ENCODE measurements at places on chromosomes 2 and 18.

DNA sequence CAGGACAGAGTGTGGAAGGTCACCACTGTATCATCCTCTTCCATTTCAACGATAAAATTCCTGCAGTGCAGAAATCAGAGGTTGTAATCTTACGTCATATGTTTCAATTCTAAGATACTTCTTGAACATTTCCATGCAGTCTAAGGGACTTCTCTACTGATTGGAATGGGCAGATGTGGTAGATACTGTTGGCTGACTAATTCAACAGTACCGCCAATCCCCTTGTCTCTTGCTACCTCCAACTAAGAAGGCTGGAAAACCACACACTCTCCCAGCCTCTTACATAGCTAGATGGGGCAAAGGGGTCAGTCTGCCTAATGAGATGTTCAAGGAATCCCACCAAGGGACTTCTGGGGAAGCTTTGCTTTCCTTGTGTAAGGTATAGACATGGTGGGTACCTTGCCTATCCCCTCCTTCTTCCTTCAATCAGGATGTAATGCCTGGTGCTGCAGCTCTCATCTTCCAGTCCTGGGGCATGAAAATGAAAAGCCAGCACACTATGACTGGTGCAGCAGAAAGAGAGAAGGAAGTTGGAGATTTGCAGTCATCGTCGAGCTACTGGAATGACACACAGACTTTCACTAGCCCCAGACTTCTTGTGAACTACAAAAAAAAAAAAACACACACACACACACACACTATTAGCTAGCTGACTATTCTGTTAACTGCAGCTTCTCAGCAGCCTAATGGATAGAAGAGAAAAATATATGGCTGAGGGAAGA, 84.1 kb downstream of the ALPK2 start:
- DNase-seq: no peak

- DNase-seq: no peak
Measured at GRCh38 chr2:26235089-26235488, 9.3 kb downstream of the HADHA start.

GRCh38 chr2:74010087-74010541, 25.4 kb downstream of the TET3 start:
- DNase-seq: no peak

GRCh38 chr2:28354920-28355520, 37.6 kb upstream of the FOSL2 start:
- DNase-seq: no peak

DNA sequence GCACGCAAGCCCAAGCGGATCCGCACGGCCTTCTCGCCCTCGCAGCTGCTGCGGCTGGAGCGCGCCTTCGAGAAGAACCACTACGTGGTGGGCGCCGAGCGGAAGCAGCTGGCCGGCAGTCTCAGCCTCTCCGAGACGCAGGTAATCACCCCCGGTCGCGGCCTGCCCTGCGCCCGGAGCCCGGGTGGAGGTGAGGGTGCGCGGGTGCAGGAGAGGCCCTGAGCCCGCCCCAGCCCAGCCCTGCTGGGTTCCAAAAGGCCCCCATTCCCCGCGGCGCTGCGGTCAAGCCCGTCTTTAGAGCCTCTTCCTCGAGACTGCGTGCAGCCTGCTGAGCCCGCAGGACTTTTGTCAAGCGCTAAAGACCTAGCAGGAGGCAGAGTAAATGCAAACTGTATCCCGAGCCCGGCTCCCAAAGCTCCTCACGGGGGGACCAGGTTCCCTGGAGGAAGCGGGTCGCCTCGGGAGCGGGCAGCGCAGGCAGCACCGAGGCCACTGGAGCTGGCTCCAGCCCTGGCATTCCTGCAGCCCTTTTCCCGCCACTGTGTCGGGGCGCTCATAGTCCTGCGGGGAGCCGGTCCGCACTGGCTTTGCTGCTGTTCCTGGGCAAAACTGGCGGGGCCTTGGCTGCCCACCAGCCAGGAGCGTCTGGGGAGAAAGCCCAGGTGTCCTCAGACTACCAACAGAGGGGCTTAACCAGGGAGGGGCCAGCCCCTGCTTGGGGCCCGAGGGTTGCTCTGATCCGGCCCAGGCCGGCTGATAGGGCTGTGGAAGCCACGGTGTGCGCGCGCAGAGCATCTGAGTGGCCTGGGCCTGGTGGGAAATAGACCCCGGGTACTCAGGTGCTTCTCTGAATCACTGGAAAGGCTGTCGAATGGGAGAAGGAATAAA, 7.3 kb downstream of the EMX1 start:
- DNase-seq: no peak

DNA sequence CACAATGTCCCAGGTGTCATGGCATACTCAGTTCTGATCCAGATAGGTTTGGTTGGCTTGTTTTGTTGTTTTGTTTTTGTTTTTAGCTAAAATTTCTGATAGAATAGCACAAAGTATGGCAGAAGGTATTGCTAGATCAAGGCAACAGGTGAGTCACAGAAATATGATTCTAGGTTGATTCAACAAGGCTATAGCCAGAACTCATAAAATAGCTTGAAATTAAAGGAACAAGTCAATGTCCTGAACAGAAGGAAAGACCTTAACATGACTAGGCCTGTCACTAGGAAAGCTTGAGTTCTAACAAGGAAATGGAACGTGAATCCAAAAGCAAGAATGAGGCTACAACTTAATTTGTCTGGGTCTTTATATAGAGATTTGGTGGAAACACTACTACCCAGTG, 157.1 kb downstream of the GALNT3 start:
- DNase-seq: no peak

DNA sequence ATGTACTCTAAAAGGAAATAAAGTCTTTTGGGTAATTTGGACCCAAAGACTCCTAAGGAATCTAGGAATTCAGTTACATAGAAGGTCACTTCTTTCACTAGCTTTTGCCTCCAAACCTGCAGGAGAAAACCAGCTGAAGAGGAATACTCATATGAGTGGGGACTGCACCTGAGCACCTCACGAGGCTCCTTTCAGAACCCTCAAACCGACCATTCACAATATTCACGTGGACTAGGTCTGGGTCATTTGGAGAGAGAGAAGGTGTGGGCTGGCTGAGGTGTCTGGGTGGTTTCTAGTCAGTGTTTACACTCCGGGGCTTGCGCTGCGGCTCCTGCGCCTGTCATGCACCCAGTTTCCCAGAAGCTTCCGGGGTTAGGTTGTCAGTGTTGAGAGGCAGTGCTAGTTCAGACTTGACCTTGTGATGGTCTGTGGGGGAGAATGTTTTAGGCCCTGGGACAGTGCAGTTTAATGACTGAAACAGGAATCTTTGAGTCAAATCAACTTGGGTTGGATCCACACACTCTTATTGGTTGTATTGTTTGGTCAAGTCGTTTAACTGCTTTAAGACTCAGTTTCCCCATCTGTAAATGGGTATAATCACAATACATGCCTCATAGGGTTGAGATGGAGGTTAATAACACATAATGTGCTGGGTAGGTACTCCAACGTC, 78.4 kb downstream of the LIMS1 start:
- peak; percentile 52 for DNase-seq

- DNase-seq: no peak
Measured at GRCh38 chr2:153880926-153881325, 9.2 kb downstream of the GALNT13 start.

DNA sequence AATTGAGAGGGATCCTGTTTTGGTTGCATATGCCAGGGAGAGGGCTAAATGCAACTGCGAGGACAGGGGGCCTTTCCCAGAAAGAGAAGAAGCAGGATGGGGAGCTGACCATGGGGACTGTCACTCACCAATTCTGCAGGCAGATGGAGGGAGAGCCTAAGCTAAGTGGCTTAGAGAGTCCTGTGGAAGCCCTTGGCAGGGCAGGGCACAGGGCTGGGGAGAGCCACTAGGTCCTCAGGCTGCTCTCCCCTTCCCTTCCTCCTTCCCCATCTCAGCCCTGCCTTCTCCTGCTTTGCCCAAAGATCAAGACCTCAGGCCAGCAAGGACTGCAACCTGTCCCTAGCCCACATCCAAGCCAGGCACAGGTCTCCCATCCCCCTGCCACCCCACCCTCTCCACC, 24.4 kb upstream of the CATIP start:
- no peak for DNase-seq

GRCh38 chr2:216215658-216216390, 106.7 kb downstream of the XRCC5 start:
- no peak for DNase-seq

DNA sequence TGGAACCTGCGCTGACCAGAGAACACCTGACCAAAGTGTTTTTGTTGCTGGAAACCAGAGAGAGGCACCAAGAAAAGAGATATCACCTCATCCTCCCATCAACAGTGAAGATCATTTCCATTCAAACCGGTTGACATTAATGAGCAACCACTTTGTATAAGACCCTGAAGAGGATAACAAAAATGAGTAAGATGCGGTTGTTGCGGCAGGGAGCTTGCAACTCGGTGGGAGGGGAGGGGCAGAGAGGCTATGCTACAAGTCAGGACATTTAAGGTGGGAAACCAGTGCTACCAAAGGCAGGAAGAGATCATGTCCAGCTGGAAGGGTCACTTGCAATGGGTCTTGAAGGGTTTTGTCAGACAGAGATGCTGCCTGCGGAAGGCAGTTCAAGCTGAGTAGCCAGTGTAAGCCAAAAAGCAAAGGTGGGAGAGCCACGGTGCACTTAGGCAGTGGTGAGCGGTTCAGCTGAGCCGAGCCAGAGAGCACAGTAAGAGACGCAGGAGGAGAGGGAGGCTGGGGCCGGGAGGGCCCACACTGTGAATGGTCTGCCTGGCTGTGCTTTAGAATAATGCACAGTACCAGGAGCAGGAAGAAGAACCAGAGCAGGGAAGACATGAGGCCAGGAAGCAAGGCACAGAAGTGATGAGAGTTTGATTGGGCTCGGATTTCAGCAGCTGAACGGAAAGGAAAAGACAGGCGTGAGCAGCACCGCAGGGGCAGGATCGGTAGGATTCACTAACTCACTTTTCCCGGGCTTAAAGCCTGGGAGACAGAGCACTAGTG, 24.4 kb upstream of the DTNB start:
- DNase-seq: no peak

- no peak for DNase-seq
Measured at GRCh38 chr2:11748018-11748860, 1.8 kb downstream of the LPIN1 start.

- DNase-seq: no peak
Measured at GRCh38 chr2:183244300-183244844, 120.1 kb downstream of the NUP35 start.

DNA sequence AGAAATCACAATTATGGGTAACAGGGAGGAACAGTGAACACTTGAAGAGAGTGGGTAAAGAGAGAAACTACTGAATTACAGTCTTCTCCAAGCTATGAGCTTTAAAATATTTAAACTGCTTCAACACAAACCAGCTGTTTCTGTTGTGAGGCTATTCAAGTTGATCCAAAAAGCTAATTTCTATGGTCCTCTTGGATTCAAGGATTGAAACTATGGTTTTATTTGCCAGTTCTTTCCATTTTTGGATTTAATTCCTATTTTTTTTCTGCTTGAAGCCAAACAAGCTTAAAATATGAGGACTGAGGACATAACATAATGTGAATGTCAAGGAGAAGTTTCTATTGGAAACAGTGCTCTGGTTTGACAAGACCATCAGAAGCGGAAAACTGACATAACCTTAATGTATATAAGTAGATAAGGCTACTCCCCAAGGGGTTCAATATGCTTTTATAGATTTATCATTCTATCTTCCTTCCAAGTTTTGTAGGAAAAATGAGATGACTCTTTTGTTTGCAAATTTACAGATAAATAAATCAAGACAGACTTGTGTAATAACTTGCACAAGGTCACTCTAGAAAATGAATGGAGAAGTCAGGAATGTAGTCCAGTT, 60.7 kb upstream of the AQP4 start:
- no peak for DNase-seq

DNA sequence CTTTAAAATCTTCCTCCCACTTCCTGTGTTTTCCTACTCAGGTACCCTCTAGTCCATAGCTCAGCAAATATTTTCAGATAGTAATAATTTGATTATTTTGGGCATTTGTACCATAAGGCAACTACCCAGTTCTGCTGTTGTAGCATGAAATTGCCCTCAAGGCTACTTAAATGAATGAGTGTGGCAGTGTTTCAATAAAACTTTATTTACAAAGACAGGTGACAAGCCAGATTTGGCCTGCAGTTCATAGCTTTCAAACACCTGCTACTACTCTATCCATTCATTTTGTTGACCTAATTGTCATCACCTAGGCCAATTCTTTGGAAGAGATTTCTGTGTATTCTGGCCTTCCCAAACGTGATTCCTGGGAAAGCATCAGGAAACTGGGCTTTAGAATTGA, 28.9 kb downstream of the NYAP2 start:
- DNase-seq: no peak

DNA sequence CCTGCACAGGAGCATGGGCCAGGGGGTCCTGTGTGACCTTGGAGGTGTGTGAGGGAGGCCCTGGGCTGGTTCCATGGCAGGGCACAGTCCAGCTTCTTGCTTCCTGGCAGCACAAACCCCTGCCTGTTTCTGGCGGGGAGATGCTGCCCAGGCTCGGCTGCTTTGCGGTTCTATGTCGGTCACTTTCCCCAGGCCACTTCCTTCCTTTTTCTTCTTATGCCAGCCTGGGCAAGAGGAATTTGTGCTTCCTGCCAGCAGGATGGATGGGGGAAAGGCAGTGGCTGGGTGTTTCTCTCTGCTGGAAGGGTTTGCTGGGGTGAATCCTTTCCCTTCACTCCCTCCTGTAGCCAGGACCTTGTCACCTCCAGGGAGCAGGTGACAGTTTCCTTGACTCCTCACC, 24.3 kb downstream of the ASAP2 start:
- DNase-seq: no peak

- DNase-seq: no peak
Measured at GRCh38 chr18:35024965-35025364, 16.2 kb upstream of the MAPRE2 start.

GRCh38 chr18:76466410-76466991, 28.5 kb downstream of the ZNF516 start:
- DNase-seq: no peak

DNA sequence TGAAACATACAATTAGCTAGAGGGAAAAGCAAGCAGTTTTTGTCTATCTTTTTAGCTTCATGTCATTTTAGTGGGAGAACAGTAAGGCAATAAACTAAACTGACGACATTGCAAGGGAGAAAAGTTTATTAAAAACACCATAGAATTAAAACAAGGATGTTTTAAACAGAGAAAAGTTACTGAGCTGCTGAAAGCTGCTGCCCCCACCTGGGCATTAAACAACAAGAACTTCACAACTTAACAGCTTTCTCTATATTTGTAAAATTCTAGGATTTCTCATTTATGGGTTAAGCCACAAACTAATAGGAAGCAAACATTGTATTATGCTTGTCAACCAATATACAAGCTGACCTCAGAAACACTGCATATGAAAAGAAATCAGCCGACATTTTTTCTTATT, 289.2 kb downstream of the ERBB4 start:
- DNase-seq: no peak

GRCh38 chr2:10783421-10783820, 29.2 kb downstream of the PDIA6 start:
- DNase-seq: no peak

- DNase-seq: no peak
Measured at GRCh38 chr2:181814057-181814491, 77.5 kb upstream of the ITPRID2 start.

DNA sequence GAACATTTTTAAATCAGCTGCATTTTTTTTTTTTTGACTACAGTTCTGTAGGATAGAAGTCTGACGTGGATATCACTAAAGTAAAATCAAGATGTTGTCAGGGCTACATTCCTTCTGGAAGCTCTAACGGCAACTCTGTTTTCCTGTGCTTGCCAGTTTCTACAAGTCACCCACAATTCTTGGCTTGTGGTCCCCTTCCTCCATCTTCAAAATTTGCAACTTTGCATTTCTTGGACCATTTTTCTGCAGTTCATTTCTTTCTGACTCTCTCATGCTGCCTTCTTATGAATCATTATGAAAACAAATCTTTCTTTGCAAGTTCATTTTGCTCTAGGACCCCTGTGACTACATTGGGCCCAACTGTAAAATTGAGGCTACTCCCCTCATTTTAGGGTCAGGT, 367.9 kb downstream of the DSC3 start:
- no peak for DNase-seq
